Activated CD4-positive, alpha-beta T cell treated with anti-CD3 and anti-CD28 coated beads, Interleukin-2, Interleukin-4, amounts not matched to agents 100 ng/mL and 50 ng/mL, durations not matched to agents 16 hours and 8 hours (primary cell): ENCODE measurements at places on chromosomes 16 and 17.

- no peak for DNase-seq
Observed at GRCh38 chr17:17070931-17071330, 28.7 kb downstream of the MPRIP start.

GRCh38 chr16:68226116-68226515 is 9.8 kb downstream of the ESRP2 start:
- DNase-seq = no peak

- DNase-seq = no peak
Observed at GRCh38 chr17:14843086-14843795, 421.9 kb downstream of the PMP22 start.

DNA sequence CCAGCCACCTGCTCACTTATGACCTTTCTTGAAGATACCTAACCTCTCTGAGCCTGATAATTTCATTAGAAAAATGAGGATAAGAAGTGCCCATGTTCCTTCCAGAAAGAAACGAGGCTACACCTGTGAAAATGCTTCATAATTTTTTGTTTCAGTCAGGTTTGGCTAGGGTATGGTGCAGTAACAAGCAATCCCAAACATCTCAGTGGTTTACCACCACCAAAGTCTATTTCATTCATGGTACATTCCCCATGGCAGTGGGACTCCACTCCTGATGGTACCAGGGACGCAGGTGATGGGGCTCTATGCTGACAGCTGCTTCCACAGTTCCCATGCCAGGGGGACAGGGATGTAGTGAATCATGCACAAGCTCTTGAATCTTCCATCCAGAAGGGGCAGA is 147.6 kb upstream of the CES5A start:
- no peak for DNase-seq

- no peak for DNase-seq
Observed at GRCh38 chr16:58501242-58502131, 1.5 kb downstream of the NDRG4 start.

DNA sequence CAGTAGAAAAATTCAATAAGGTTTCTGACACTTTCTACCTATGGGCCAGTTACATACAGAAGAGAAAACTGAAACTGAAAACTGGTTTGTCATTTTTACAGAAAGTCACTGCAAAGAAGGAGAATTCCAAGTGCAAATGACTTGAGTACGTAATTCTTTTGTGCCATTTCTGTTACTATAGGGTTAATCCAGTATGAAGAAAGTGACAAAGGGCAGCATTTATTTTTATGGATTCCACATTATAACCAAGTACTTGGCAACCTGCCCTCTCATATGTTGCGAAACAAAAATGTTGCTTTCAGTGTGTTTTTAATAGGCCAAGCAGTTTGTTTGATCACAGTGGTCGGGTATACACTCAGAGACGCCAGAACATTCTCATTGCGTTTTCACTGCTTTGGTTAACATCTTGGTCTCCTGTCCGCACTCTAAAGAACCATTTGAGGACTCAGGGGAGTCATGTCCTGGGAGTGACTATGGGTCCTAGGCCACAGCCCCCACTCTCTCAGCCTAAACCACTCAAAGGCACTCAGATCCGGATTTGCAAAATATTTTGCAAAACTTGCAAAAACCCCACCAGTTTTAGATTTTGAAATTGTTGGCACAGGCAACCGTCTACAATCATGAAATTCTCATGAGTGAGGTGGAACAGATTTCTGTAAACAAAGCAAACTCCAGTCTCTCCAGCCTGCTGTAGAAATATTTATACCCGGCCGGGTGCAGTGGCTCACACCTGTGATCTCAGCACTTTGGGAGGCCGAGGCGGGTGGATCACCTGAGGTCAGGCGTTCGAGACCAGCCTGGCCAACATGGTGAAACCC is 15.4 kb upstream of the HELZ start:
- no peak for DNase-seq

GRCh38 chr16:7431723-7432122 is 99.1 kb downstream of the RBFOX1 start:
- DNase-seq = no peak

DNA sequence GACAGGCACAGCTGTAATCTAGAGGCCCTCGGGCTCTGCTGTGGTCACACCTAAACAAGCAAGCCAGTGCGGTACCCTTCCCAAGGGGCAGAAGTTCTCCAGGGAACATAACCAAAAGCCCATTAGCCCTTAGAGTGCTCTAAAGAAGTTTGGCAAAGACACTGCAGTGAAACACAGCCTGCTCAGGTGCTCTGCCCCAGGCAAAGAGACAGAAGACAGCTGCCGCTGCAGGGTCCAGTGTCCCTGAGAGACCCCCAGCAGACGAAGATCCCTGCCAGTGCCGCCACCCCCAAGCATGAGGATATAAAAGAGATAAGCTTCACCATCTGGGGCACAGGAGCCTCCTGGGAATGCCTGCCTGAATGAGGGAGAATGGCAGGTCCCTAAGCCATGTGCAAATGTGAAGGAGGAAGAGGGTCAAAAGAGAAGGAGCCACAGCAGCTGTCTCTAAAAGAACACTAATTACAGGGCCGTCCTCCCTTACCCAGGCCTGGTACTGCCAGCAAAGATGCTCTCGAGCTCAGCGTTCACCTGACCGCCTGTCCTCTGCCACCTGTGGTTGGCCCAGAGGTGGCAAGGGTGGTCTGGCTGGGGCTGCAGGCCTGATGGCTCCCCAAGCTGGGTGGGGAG is 29.7 kb downstream of the CUEDC1 start:
- no peak for DNase-seq

DNA sequence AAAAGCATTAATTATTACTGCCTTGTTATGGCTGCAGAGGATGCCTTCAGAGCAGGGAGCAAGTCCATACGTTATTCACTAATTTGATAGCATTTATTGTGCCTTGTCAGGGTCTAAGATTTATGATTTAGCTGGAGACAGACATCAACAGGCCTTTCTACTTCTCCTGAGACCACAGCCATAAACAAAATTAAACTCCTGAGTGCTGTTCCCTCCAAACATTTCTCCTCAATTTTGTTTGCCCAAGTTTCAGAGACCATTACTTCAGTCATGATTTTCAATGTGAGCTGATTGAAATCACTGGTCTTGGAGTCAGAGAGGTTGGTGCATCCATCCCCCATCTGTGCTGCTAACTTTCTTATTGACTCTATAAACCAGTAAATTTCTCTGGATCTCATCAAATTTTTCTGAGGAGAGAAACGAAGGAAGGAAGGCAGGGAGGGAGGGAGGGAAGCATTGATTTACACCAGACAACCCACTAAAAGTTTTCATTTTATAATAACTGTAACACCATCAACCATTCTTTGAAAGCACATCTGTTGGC is 423.6 kb upstream of the CDH11 start:
- no peak for DNase-seq

GRCh38 chr17:48150597-48151001 is 43.0 kb downstream of the SNX11 start:
- no peak for DNase-seq

- no peak for DNase-seq
Observed at GRCh38 chr16:8718851-8719680, 44.6 kb downstream of the ABAT start.

DNA sequence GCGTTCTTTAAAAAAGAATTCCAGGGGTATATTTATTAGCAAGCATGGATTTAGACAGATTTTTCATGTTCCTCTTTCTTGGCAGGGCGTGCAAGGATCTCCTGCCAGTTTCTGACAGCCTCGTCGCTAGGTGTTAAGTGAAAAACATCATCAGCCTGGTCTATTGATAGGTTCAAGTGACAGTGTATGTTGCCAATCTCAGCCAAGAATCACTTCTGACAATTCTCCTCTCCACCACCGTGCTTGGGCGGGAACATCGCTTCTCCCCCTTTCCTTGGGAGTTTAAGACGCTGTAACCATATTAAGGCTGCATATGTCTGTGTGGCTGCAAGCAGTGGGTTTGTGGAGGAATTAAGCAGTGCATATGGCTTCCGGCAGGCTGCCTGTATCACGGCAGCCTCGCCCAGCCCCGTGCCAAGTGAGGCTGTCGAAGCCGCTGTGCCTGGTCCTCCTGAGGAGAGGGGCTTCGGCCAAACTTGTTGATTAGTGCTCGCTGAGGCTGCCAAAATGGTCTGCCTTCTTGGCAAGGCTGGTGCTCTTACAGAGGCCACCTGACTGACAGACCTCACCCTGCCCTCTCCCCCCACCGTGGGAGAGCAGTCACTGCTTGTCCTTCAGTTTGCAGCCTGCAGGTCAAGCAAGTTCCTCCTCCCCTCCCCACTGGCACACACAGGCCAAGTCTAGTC is 132.2 kb upstream of the MPHOSPH6 start:
- DNase-seq = no peak

DNA sequence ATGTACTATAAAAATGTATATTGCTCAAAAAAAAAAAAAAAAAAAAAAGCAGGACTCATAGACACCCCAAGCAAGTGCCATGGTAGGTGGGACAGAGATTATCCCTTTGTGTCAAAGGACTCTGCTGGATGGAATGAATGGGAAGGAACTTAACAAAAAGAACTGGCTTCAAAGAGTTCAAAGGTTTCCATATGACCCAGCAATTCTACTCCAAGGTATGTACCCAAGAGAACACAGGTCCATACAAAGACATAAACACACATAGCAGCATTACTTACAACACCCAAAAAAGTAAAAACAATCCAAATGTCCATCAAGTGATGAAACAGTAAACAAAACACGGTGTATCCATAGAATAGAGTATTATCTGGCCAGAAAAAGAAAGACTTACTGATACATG is 255.2 kb downstream of the SLC39A11 start:
- DNase-seq = no peak

DNA sequence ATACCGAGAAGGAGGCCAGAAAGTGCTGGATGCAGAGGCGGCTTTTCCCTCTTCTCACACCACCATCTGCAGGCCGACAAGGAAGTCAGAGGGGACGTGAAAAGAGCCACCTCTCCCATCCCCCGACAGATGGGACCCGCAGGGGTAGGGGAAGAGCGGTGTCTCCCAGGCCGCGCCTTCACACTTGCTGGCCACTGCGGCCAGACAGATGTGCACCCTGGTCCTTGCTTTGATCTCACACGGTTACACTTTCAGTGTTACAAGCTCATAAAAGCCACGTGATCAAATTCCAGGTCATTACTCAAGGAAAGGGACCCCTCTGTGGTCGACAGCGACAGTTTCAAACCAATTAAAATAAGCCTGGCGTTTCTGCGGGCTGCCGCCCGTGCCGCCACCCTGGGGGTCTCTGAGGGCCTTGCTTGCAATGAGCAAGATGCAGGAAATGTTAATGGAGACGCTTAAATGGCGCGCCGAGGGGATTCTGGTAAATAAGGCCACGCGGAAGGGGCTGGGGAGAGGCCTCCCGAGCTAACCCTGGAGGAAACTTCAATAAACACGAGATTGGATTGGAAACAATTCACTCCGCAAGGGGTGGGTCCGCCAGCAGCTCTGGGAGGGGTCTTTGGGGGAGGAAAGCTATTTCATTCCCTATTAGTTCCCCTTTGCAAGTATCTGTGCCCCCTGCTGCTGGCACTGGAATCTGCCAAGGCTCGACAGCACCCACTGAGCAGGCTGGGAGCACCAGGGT is 240.9 kb downstream of the ENGASE start:
- DNase-seq = no peak

- no peak for DNase-seq
Observed at GRCh38 chr17:40014375-40014980, 762 bp upstream of the CSF3 start.

- DNase-seq = no peak
Observed at GRCh38 chr16:12811441-12812383, 8.0 kb upstream of the CPPED1 start.

GRCh38 chr17:43986225-43986981 is 18.0 kb upstream of the NAGS start:
- DNase-seq = no peak

- no peak for DNase-seq
Observed at GRCh38 chr17:62621223-62621622, 6.2 kb upstream of the MRC2 start.

- DNase-seq = no peak
Observed at GRCh38 chr17:2986925-2987324, 76.5 kb downstream of the OR1D5 start.

GRCh38 chr16:60776281-60776680 is 1260.0 kb downstream of the CDH8 start:
- no peak for DNase-seq

DNA sequence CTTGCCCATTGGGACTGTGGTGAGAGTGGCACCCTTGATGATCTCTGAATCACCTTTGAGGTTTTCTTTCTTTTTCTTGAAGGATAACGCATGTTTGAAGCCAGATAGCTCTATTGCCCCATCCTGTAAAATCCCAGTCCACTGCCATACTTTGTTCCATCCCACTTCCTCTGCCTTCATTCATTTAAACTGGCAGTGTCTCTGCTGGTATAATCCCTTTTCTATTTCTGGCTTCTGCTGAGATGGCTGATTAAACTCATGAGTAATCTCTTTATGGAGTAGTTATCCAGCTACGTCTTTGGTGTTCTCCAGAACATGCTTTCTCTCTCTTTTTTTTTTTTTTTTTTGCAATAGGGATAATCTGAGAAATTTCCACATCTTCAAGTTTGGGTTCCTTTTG is 656.5 kb upstream of the SALL1 start:
- DNase-seq = no peak

GRCh38 chr16:49024896-49025295 is 256.7 kb downstream of the CBLN1 start:
- DNase-seq = no peak

DNA sequence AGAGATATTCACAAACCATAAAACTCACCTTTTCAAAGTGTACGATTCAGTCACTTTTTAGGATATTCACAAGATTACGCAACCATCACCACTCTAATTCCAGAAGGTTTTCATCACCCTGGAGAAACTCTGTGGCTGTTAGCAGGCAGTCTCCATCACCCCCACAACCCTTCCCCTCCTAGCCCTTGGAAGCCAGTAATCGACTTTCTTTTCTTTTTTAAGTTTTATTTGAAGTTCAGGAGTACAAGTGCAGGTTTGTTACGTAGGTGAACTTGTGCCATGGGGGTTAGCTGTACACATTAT is 363.5 kb downstream of the CPPED1 start:
- DNase-seq = no peak

GRCh38 chr17:31113939-31114338 is 19.2 kb downstream of the NF1 start:
- no peak for DNase-seq

DNA sequence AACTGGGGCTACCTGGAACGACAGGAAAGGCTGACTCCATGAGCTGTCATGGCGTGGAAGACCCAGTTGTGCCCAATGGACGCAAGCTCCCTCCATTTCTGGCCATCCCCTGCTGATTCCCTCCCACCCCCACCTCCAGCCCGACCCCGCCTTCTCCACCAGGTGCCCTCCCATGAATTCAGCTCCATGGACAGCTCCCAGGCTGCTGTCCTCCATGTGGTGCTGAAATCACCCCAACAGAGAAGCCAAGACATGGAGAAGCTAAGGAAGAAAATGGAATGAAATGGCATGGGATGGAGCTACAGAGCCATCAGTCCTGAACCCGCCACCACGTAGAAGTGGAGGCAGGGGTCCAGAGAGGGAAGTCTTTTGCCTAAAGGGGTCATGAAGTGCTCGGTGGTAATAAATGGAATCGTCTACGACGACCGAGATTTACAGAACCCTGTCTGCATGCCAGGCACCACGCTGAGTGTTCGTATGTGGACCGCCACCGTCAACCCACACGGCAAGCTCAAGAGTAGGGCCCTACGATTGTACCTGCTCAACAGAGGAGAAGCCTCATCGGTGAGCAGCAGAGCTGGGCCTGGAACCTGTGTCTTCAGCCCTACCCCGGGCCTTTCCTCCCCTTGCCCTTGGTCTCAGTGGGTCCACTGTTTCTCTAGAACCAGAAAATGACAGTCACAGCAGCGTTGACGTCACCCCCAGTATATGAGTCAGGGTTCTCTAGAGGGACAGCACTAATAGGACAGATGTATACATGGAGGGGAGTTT is 9.3 kb upstream of the ZC3H18 start:
- DNase-seq = no peak
